ENCODE measurements at places on chromosomes 4 and X. TPM values are rescaled to one million over a fixed set of nuclear protein-coding genes. Genes with fewer than 3 reads are reported as not detected.
A peak's percentile ranks its signal among the peaks of the same experiment; 100 is the strongest.

DNA sequence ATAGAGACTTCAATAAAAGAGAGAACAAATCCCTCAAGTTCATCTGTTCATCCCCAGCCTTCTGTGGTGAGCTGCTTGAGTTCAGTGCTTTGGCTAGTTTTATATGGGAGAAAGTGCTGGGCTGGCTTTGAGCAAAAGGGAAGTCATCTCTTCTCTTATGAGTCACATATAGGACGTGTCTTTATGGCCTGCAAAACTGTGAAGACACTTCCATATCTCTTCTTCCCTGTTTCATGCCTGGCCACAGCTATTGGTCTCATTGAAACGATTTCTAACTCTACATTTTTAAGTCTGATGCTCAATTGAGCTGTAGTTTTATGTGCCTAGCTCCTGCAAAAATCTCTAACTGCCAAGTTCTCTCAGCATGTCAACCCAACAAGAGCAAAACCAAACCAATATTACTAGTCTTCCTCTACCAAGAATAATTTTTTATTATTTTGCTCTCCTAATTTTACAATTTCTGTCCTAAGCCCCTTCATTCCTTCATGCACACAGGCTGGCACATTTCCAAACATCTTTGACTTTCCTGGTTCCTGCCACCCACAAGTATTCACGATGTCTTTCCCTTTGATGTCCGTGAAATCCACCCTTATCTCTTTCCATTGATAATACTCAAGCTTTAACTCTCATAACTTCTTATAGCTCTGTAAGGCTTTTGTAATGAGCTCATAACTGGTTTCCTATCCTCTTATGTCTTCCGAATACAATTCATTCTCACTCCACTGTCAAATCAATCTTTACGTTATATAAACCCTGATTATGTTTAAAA lies 165.3 kb downstream of the BTC start:
- DNase-seq, result no peak

- peak; percentile 40 for DNase-seq
Observed at GRCh38 chrX:35711281-35711680, 86.9 kb upstream of the MAGEB16 start.

DNA sequence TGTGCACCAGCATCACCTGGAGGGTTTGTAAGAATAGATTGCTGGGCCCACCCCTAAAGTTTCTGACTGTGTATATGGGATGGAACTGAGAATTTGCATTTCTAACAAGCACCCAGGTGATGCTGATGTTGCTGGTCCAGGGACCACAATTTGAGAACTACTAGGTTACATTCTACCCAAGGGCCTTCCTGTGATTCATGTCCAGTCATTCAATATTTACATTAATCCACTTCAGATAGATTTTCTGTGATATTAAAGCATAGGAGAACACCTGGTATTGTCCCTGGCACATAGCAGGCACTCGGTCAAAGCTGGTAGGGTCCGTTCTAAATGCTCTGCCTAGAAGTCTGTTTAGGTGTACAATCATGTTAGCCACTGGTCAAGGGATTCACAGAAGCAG lies 19.5 kb upstream of the XPNPEP2 start:
- no peak for DNase-seq

GRCh38 chrX:147917700-147918695 lies 6.3 kb downstream of the FMR1 start:
- DNase-seq, result no peak

DNA sequence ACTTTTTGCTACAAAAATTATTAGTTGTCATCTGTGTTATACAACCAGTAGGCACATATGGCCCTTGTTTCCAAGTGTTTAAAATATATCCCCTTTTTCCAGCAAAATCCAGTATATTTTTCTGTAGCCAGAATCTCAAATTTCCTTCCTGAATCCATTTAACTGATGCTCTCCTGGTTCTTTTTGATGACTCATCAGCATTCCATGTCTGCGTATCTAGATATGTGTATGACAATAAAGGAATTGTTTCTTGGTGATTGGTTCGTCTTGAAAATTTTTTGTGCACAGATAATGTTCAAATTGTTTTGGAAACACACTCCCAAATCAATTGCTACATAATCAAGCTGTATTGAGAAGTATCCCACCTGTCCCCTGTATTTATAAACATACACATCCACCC lies 98.3 kb downstream of the ITM2A start:
- no peak for DNase-seq

GRCh38 chr4:11632483-11632882 lies 203.8 kb upstream of the HS3ST1 start:
- DNase-seq, result peak; percentile 63

Gene GABRQ
- not detected for total RNA-seq

GRCh38 chrX:147875866-147876596 lies 35.7 kb upstream of the FMR1 start:
- DNase-seq, result peak; percentile 26

DNA sequence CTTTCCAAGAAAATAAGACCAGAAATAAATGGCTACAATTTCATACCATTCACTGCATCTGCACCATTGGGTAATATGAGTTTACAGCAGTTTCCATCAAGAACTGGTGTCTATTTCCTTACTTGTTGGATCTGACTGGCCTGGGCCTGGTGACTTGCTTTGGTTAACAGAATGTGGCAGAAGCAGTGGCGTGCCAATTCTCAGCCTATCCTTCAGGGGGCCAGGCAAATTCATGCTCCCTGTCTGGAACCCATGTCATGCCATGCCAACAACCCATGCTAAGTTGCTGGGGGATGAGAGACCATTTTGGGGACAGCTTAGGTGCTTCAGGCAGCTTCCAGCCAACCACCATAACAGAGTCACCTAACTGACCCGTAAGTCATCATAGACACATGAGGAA lies 656.7 kb downstream of the SPOCK3 start:
- DNase-seq, result no peak

DNA sequence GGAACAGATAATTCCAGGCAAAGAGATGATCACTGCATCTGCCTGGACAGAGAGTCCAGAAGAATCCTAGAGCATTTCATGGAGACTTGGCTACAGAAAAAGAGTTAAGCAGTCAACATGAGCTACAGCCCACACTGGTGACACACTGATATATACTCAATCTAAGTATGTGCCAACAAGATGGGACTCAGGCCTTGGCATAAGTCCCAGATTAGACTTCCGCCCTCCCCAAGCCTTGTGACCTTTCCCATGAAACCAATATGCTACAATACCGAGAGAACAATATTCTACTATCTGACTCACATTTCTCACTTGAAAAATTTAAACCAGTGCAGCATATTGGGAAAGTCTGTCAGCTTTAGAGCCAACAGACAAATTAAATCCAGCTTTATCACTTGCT lies 65.7 kb upstream of the SLITRK2 start:
- peak; percentile 28 for DNase-seq

Gene EXOC1
- total RNA-seq, result 55.6 TPM

Gene FAM47A
- not detected for total RNA-seq

Gene CDKL2
- total RNA-seq, result not detected

Gene CACNA1F
- total RNA-seq, result not detected

GRCh38 chr4:68963374-68963773 lies 11.8 kb upstream of the UGT2A3 start:
- no peak for DNase-seq

DNA sequence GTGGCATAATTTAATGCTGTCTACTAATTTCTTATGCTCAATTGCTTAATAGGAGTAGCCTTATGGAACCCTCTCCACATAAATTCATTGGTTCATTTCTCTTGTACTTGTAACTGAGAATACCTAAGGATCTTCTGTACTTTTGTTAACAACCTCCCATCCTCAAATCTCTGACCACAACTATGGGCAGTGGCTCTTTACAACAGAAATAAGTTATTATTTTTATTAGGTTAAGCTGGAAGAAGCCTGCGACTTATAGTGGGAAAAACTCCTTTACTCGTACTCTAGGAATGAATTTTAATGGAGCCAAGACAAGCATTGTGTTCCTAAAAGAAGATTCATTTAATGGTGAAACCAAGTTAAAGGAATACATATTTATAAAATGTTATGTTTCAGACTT lies 337.1 kb upstream of the CTSO start:
- DNase-seq, result no peak

- no peak for DNase-seq
Observed at GRCh38 chr4:94533405-94534223, 81.9 kb downstream of the PDLIM5 start.

DNA sequence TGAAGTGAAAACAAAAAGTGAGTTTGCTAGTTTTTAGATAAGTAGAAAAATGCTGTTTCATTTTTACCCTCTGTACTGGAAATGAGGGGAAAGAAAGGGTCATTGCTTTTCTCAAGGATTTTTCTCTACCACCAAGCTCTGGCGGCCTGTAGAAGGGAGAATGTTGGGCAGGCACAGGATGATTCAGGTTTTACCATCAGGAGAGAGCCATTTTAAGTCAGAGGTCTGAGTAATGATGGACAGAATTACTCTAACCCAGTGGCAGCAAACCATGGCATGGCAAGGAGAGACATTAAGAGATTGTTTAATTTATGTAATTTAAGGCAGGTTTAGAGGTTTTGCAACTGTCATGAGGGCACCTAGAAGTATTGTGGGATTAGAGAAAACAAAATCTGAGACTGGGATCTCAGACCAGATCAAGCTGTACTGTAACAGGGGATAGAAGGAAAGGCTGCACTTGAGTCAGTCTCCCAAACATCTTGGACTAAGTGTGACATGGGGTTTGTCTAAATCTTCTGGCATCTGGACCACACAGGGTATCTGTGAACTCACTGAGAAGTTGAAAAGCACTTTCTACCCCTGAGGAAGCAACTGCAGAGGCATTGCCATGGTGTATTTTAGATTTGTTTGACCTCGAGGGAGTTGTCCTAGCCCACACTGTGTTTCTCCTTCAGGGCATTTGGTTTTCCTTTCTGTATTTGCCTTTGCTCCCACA lies 81.6 kb downstream of the BANK1 start:
- peak; percentile 15 for DNase-seq

DNA sequence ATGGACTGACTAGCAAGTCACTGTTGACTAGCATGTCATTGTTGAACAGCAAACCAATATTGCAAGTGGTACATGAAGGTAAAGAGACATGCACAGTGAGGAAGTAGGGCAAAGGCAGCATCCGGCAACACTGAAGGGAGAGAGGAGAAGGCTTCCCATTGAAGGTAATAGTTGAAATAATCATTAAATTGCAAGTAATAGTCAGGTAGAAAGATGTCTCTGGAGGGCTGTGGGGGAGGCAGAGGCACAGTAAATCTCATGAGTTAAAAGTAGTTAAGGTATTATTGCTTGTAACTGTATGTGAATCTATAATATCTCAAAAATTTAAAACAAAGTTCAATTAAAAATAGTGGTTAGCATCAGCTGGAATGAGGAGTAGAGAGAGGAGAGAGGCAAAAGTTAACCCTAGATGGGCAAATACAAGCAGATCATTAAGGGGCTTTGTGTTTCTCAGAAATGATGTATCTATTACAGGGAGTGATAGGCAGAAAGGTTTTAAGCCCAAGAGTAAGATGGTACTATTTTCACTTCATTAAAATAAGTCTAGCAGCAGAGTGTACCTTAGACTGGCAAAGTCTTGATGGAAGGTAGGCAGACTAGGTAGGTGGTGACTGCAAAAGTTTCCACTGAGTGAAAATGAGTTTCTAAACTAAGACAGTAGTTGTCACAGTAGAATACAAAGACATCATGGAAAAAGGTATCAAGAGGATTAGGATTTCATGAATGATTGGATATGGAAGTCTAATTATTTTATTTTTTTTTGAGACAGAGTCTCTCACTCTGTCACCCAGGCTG lies 776.6 kb downstream of the RAB28 start:
- DNase-seq, result no peak

GRCh38 chrX:99588936-99589335 lies 821.1 kb downstream of the PCDH19 start:
- no peak for DNase-seq

DNA sequence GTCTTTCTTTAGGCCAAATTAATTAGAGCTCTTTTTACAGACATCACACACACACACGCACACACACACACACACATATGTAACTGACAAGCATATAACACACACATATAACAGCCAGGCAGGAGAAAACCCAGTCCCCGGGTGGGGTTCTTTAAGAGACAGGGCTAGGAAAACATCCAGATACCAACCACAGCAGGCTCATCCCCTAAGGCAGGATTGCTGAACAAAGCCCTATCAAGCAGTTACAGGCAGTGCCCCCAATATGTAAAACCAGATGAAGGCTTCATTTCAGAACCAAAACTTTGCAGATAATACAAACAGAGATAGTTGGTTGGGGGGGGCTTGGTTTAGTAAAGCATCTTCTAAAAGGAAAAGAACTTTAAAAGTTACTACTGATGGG lies 18.0 kb upstream of the FAM47E start:
- no peak for DNase-seq

GRCh38 chr4:130249002-130249401 lies 1153.0 kb downstream of the C4orf33 start:
- no peak for DNase-seq

DNA sequence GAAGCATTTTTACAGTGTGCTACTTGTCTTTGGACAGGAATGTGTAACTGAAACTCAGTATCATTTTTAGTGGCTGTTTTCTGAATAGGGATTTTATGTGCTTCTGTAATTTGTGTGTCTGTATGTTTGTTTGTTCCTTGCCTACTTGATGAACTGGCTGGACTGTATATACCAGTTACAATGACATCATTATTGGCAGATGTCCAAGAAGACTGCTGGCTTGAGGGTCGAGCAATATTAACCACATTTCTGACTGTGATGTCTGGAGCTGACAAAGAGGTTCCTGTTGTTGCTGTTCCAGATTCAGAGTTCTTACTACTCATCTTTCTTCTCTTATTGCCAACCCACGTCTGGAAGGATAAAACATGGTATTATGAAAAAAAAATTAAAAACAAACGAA lies 33.0 kb downstream of the HDX start:
- DNase-seq, result peak; percentile 11

DNA sequence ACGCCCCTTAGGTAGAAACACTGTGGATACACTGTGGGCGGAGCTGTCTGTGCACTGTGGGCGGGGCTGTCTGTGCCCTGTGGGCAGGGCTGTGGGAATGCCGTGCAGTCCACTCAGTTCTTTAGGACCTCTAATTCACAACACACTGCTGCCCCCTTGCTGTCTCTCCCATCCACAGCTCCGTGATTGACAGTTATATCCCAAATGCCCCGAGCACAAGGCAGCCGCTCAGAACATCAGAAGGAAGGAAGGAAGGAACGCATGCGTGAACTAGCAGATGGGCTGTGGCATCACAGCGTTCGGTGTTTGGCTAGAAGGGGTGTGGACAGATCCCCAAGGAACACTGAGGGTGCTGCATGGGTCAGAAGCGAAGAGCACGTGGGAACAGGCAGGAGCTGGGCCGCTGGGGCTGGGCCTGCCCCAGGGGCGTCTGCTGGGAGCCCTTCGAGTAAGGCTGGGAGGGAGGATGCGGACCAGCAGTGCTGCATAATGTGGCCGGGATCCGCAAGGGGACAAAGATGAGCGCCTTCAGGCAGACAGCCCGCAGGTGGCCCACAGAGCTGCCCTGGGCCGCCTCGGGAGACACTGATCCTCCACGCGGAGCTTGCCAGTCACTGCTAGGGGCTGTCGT lies 29.8 kb downstream of the ACOX3 start:
- DNase-seq, result peak; percentile 66

Gene TMSB15C
- total RNA-seq, result 4.2 TPM

GRCh38 chr4:70405765-70406164 lies 8.0 kb downstream of the OPRPN start:
- DNase-seq, result no peak

GRCh38 chr4:171340258-171340657 lies 472.9 kb upstream of the GALNTL6 start:
- DNase-seq, result no peak

GRCh38 chr4:7584606-7585159 lies 150.0 kb upstream of the PSAPL1 start:
- no peak for DNase-seq

GRCh38 chrX:39983715-39984114 lies 114.0 kb downstream of the BCOR start:
- peak; percentile 64 for DNase-seq

- no peak for DNase-seq
Observed at GRCh38 chr4:123144616-123145015, 222.2 kb upstream of the NUDT6 start.
